Lung microvascular endothelial cell (primary cell): ENCODE measurements at places on chromosomes 2 and 18. TPM values are rescaled to one million over a fixed set of nuclear protein-coding genes. Genes with fewer than 3 reads are reported as not detected.

DNA sequence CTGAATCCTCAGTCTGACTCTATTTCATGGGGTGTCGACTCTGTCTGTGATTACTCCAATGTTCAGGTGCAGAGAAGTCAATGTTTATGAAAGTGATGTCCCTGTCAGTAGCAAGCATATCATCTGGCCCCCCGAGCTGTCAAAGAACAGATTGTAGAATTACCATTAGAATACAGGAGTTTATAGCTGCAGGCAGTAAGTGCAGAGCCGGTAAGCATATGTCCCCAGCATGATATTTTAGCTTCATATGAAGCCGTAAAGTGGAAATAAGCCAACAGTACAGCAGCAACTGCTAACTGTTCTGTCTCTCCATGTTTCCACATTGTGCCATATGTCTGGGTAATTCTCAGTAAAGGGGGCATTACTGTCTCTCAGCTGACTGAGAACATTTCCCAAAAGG is 541.8 kb downstream of the SOX11 start:
- no peak for DNase-seq

- no peak for DNase-seq
Measured at GRCh38 chr2:98825858-98826257, 94.9 kb upstream of the MGAT4A start.

DNA sequence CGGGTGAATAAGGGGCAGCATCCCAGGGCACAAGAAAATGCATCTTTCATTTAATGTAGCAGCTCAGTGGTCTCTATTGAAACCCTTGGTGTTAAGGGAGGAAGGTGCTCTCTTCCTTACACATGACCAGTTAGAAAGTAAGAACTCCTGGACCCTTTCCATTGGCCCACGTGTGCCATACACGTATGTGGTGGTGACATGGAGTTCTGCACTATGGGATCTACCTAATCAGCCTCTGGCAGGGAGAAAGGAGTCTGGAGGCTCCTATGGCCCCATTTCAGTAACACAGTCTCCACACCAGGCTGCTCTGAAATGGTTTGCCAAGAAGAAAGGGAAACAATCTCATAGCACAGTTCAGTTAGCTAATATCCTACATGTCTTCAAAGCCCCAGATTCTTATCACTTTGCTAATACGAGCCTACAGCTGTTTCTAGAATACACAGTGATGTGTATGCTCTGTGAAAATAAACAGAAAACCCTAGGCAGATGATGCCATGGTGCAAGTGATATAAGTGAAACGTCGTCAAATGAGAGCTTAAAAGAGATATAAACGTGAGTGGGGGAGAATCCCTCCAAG is 7.0 kb downstream of the EFEMP1 start:
- DNase-seq = peak; percentile 53

DNA sequence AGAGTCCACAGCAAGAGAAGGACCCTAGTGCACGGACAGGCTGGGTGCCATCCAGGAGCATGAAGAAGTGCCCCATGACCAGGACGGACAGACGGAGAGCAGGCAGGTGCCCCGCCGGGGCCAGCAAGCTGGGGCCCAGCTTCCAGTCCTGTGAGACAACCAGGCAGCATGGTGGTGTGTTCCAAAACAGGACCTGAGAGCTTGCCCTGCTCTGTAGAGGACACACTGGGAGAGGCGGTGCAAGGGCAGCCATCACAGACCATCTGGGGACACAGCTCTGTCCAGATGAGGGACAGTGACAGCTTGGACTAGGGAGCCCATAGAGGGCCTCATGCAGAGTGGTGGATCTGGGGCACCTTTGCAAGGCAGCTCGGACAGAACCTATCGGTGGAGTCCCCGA is 279.8 kb downstream of the EIPR1 start:
- DNase-seq = no peak

- no peak for DNase-seq
Measured at GRCh38 chr2:223494942-223495341, 107.2 kb downstream of the SCG2 start.

NEUROD1 gene
- not detected in 2 replicates for total RNA-seq

GRCh38 chr2:220891405-220891804 is 680.7 kb downstream of the EPHA4 start:
- no peak for DNase-seq

DNA sequence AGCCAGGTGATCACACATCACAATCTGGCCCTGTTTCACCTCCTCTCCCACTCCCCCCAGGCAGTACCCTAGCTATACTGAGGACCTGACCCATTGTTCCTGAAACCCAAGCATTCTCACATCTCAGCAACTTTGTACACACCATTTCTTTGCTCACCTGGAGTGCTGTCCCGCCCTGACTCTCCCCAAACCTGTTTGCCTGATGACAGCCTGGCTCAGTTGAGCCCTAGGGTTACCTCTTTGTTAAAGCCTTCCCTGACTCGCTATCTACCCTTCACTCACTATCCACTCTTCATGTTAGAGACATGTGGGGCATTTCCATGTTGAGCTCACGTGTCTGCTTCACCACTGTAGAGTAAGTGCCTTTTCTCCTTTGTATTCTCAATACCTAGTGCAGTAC is 49.1 kb downstream of the GREB1L start:
- DNase-seq = no peak

DNA sequence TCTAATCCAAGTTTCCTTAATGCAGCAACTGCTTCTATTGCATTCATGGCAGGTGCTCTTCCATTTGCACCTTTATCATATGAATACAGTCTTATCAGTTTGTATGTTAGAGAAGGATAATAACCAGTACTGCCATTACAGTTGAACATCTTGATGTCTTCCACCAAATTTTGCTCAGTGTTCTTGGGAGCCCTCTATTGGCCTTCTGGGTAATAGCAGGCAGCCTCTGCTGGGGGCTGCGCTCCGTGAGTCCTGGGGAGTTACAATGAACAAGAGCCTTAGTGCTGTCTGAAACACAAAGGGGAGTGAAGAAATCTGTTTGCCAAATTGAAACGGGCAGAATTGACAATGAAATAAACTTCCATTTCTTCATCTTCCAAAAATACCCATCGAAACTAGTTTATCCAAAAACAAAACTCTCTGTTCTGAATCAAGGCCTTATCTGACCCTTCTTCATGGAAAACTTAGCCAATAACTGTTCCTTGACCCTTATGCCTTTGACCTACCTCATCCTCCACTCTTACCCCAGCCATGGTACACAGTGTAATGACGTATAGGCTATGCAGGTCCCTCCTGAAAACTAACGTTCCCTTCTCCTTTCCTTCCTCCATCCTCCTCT is 79.9 kb downstream of the ALK start:
- peak; percentile 49 for DNase-seq

GRCh38 chr18:50720325-50720674 is 99.5 kb downstream of the MRO start:
- DNase-seq = no peak
